Left forelimb (tissue), 1 donor: ENCODE measurements at places on chromosomes 4 and X.

- no peak for DNase-seq
Measured at GRCh38 chr4:25884031-25884782, 21.4 kb upstream of the SEL1L3 start.

DNA sequence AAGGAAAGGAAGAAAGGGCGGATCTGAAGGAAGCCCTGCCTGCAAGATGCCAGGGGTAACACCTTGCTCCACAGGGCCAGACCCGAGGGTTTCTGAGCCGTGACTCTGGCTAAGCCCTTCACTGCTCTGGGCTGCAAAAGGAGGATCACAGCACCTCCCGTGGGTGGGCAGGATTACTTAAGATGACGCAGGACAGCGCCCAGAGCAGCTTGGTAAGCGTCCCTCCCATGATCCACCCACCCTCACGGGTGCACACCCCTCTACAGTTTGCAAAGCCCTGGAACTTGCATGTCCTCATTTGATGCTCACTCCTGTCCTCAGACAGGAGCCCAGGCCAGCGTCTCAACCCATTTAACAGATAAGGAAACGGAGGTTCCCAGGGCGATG, 64.9 kb downstream of the CRMP1 start:
- DNase-seq, result no peak

DNA sequence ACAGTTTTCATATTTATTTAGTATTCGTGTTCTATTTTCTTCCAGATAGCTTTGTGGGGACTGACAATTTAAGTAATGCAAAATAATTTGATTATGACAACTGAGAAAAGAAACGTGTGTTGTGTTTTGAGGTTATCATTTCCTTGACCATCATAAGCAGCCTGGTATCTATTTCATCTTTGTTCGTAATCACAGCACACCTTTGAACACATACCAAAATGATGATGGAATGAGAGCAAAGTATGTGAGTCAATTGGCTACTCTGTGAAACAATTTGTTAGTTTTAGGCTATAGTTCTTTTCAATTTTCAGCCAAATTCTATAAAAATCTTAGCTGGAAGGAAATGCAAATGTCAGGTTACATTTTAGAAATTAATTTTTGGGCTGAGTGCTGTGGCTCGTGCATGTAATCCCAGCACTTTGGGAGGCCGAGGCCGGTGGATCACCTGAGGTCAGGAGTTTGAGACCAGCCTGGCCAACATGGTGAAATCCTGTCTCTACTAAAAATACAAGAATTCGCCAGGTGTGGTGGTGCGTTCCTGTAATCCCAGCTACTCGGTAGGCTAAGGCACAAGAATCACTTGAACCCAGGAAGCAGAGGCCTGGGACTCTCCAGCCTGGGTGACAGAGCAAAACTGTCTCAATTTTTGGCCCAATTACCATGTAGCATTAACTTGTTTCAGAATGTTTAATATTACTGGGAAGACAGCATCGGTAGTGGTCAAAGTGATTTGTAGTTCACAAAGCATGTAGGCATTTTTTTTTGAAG, 1.1 kb upstream of the DUSP21 start:
- DNase-seq, result no peak

DNA sequence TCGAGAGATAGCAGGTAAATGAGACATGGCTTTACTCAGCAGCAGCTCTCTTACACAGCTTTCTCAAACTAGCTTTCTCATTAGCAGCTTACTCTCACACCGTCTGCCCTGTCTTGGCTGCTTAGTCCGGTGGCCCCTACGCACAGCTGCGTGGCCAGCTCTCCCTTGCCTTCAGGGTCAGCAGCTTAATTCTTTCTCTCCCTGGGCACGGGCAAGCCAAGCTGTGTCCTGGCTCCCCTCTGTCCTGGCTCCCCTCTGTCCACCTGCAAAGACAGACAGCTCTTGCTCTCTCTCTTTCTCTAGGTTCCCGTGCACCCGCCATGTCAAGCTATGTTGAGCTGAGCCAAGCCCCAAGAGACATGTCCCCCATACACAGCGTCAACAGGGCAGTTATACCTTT, 39.4 kb downstream of the ZNF185 start:
- DNase-seq, result no peak

- no peak for DNase-seq
Measured at GRCh38 chr4:1813915-1814314, 20.8 kb downstream of the FGFR3 start.

- peak; percentile 81 for DNase-seq
Measured at GRCh38 chrX:48802089-48802904, 430 bp downstream of the HDAC6 start.
